Peyer's patch (tissue), 4 donors: ENCODE measurements at places on chromosomes 3 and 15. TPM values are rescaled to one million over a fixed set of nuclear protein-coding genes. Genes with fewer than 3 reads are reported as not detected.

The CNTN3 gene
- 9.4 TPM for total RNA-seq

DNA sequence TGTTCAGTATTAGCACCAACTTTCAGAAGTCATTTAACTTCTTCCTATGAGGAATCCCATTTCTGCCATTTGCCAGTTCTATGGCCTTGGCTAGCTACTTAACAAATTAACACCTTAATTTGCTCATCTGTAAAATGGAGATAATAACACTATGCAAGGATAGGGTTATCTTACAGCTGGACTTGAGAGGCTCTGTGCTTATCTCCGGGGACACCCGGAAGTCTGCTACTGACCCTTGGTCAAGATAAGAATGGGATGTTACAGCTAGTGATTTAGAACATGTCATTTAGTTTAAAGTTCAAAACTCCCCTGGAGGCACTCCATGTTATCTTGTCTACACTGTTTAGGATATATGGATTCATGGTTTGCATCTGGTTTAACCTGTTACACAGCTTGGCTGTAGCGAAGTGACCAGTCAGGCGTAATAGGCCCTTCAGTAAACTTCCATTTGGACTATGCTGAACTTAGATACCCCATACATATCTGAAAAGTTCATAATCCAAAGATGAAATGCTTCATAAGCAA is 156.0 kb upstream of the CD96 start:
- no peak for DNase-seq

The SLITRK3 gene
- total RNA-seq = 0.19 TPM

DNA sequence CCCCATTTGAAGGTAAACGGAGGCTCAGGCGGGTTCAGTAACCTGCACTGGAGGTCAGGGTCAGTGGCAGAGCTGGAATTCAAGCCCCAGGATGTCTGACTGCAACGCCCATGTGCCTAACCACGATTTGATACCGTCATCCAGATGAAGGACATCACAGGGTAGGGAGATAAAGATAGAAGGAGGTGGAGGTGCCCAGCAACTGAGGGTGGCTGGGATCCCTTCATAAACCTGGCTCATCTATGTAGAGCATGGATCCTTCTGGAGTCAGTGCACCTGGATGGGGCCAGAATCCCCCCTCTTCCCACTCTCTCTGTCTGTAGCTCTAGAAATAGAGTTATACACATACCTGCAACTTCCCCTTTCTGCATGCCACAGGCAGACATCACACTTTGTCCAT is 41.3 kb downstream of the GOLGA8S start:
- DNase-seq = no peak

DNA sequence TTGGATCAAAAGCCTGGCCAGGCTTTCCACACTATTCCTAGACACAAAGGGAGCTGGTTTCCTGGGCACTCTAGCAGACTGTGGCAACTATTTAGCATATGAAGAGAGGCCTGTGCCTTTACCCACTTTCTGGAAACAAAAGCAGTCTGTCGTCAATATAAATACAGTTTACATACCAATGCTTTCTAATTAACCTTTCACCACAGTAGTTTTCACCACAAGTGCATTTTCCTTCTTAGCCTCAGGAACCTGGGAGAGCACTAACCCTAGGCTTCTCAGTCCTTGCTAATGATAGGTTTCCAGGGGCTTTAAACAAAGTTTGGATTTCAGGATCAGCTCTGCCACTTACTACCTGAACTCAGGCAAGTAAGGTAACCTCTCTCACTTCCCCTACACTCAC is 499.1 kb downstream of the MAGI1 start:
- DNase-seq = no peak

The BCHE gene
- 5.0 TPM for total RNA-seq

The MUSTN1 gene
- total RNA-seq = 7.6 TPM

DNA sequence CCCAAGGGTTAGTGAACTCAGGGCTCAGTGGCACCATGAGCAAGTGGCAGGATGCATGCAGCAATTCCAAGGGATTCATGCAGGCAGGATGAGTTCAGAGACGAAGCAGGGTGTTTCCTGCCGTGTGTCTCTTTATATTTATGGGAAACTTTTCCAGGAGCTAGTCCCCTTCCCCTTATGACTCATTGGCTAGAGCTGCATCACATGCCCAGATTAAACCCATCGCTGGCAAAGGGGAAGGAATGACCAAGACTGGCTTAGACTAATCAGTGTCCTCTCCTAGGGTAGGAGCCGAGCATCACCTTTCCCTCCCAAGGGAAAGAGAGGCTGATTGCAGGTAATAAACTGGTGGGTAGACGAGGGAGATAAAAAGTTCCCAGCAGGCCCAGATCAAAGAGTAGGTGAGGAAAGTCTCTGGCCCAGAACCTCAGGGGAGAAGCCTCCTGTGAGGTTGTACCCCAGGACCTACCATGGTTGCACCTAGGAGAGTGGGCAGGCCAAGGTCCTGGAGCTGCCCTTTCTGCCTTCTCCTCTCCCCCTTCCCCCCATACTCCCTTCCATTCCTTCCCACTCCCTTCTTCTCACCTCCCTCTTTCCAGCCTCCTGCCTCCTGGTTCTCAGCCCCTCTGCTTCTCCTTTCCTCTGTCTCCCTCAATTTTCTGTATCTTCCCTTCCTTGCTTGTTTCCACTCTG is 67.8 kb upstream of the ITGA11 start:
- no peak for DNase-seq

DNA sequence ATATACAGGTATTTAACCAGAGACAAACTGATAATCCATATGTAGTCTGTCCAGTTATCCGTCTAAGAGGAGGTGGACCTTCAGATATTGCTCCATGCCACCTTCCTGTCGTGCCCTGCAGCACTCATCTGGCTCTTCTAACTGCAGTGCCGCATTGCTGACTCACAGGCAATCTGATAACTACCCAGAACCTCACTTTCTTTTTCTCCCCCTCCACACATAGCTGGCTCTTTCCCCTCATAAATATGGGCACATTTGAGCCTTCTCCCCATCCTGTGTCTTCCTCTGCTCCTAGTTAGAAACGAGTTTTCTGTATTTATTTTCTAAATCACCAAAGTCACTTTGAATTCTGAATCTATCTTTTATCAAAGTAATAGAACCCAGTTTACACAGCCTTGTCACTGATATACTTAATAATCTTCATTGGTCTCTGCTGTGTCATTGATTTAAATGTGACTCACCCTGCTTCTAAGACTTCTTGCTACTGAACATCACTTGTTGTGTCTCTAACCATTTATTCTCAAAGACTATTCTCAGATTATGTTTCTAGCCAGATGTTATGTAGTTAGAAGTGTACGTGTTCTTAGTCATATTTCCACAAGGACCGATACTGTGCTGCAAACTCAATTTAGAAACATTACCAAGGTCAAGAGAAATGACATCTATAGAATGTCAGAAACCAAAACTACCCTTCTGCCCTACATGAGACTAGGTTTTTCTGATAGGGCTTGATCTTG is 17.4 kb upstream of the KCNMB2 start:
- DNase-seq = no peak
